ENCODE measurements at places on chromosomes 3 and 15.

DNA sequence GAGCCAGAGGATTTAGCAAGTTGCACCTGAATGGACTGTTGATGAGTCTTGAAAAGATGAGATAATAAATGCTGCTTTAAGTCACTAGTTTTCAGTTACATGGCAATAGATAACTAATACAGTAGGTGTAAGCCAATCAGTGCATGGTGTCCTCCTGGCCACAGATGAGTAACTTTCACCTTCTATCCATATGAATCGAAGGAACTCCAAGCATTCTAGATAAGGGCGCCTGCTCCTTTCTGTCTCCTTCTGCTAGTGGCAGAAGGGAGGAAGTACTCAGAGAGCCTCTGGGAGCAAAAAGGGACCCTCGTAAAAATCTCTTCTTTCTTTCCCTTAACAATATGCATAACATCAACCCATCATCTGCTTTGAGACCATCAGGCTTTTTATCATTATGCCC, 37.3 kb downstream of the TM6SF1 start:
- no peak for DNase-seq

GRCh38 chr3:128556384-128556783, 63.4 kb upstream of the GATA2 start:
- no peak for DNase-seq

DNA sequence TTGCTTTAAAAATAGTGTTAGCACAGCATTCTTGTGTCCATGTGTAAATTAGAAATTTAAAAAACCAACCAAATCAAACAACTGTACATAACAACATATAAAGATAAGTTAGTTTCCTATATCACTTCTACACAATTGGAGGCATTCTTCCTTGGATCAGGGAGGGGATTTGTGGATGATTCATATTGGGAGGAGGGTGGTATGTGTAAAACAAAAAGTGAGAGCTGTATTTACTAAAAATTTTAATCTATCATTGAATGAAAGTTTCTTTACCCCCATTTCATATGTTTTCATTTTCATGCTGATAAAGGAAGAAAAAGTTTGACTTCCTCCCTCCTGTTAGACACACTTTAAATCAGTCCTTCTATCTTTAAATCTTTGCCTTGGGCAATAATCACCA, 325.0 kb downstream of the SATB1 start:
- no peak for DNase-seq

DNA sequence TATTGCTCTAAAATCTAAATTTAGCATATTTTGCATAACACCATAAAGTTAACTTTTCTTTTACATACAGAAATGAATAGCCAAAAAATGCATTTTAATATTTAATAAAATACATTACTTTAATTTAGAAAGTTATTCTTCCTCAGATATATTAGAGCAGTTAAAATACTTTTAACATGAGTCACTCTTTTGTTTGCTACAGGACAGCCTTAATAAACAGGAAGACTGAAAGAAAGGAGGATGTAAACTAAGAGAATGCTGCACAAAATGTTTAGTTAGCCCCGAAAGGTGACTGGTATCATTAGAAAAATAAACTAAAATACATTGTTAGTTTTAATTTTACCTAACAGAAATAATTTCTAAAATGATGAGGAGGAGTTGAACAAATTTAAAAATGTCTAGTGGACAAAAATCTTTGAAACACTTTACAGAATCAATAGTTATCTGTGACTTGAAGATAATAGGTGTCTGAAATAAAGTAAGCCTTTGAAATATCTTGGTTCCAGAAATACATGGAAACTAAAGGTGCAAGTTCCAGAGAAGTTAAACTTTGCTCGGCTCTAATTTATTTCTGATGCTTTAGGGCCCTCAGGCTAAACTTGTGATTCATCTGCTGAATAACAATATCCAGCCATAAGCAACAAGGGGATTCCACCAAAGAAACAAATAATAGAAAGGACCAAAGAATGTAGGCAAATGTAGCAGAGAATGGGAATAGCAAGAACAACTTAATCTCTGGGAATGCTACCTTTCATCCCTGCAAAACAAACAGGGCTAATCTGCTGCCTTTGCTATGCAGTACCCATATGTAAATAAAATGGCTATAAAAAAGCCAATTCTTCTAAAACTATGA, 138.3 kb upstream of the UBP1 start:
- peak; percentile 24 for DNase-seq

DNA sequence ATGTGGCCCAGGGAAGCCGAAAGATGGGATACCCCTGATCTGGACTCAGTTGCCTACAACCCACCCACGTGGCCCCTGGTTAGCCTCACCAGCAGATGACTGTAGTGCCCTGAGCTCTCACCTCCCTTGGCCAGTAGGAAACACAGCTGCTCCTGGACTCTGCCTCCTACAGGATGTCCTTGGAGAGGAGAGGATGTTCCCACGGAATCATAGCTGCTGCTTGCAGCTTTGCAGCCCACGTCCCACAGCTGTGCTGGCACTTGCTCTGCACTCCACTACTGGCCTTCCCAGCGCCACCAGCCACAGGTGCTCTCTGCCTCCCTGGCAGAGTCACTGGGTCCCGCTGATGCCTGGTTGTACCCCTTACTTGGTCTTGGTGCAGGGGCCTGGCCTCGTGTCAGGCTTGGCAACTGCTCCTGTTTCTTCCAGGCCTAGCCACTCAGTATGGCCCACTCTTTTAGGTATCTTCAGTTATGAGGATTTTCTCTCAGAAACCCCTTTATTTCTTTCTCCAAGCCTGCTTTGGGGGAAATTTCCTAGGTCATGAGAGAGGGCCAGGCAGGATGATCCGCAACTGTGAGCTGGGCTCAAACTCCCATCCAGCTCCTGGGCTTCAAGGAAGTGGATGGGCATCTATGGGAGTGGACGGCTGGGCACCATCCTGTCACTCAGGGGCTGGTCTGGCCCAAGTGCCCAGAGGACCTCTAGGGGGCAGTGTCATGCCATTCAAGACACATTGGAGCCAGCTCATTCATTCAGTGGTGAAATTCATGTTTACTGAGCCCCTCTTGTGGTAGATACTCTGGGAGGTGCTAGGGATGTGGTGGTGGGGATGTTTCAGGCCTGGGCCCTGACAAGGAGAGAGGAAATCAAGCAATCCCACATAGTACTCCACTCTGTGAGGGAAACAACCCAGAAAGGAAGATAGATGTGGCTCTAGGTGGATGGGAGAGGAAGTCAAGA, 16.2 kb upstream of the VILL start:
- peak; percentile 43 for DNase-seq

DNA sequence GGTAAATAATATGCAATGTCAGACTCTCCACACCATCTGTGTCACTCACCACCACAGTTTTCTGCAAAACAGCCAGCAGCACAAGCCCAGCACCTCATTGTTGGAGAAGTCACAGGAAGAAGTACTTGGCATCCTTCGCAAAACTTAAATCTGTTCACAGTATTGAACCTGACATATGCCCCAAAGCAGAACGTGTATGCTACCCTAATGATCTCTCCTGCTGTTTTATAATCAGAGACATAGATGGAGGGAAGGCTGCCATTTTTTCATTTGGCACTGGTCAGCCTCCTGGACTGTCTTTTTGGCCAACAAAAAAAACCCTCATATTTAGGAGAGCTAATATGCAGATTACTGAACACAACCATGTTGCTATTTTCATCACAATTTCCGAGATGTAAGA, 1272.9 kb downstream of the ROBO1 start:
- DNase-seq = no peak

GRCh38 chr3:177538048-177538749, 340.9 kb upstream of the TBL1XR1 start:
- DNase-seq = no peak

DNA sequence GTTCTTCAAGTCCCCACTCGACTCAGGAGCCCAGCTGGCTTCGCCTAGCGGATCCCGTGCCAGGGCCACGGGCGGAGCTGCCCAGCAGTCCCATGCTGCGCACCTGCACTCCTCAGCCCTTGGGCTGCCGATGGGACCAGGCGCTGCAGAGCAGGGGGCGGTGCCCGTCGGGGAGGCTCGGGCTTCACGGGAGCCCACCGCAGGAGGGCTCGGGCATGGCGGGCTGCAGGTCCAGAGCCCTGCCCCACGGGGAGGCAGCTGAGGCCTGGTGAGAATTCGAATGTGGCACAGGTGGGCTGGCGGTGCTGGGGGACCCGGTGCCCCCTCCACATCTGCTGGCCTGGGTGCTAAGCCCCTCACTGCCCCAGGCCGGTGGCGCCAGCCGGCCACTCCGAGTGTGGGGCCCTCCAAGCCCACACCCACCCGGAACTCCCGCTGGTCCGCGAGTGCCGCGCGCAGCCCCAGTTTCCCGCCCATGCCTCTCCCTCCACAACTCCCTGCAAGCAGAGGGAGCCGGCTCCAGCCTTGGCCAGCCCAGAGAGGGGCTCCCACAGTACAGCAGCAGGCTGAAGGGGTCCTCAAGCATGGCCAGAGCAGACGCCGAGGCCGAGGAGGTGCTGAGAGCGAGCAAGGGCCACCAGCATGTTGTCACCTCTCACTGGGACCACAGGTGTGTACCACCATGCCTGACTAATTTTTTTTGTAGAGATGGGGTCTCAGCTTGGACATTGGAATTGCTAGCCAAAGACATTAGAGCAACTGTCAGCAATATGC, 17.0 kb downstream of the RAB7A start:
- no peak for DNase-seq

DNA sequence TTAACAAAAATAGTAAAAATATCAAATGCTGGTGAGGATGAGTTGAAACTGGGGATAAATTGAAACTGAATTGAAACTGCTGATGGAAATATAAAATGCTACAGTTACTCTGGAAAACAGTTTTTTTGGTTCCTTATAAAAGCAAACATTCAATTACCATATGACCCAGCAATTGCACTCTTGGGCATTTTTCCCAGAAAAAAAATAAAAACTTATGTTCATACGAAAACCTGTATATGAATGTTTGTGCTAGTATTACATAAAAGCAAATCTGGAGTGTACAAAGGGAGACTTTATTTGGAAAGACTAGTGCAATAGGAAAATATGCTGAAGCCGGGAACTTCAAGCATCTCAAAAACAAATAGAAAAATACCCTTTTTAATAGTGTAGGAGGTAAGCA, 857.9 kb upstream of the CADM2 start:
- DNase-seq = no peak
